ENCODE measurements at places on chromosomes 5 and 9. TPM values are rescaled to one million over a fixed set of nuclear protein-coding genes. Genes with fewer than 3 reads are reported as not detected.

Gene SLC34A3
- total RNA-seq = not detected

Gene SH3GL2
- total RNA-seq = not detected

Gene OTP
- not detected for total RNA-seq

Gene PAX5
- total RNA-seq = not detected

Gene TRIM36
- total RNA-seq = 0.09 TPM

Gene PCDHB15
- 0.32 TPM for total RNA-seq

Gene SOWAHA
- total RNA-seq = under 0.01 TPM

Gene TNFSF8
- total RNA-seq = not detected

Gene NEUROG1
- not detected for total RNA-seq

Gene ENTPD2
- total RNA-seq = under 0.01 TPM

Gene MAST4
- total RNA-seq = 3.9 TPM

Gene ADAMTS13
- total RNA-seq = 3.3 TPM

Gene RECK
- total RNA-seq = 42.3 TPM

Gene TMEM252
- not detected for total RNA-seq

Gene SH3TC2
- 0.34 TPM for total RNA-seq

Gene PRELID1
- total RNA-seq = 79.8 TPM

Gene OR1J4
- total RNA-seq = not detected

Gene JAK2
- total RNA-seq = 11.3 TPM

Gene CDC14B
- total RNA-seq = 29.9 TPM

Gene ORM2
- total RNA-seq = not detected

Gene SPATA9
- total RNA-seq = 0.47 TPM

Gene FCN1
- total RNA-seq = not detected

Gene ANKRD18B
- total RNA-seq = 2.3 TPM

Gene B4GALT1
- 19.9 TPM for total RNA-seq

Gene ADRA1B
- total RNA-seq = not detected

Gene FAM151B
- total RNA-seq = 3.9 TPM

Gene ZNG1E
- 44.8 TPM for total RNA-seq

Gene TLN1
- 209 TPM for total RNA-seq

Gene APBA1
- total RNA-seq = 5.7 TPM

Gene TAF11L5
- total RNA-seq = not detected

Measured in bronchial smooth muscle cell (primary cell).